ENCODE measurements at places on chromosomes 13 and 19.

GRCh38 chr19:5218963-5219530 lies 121.6 kb downstream of the PTPRS start:
- DNase-seq = no peak

DNA sequence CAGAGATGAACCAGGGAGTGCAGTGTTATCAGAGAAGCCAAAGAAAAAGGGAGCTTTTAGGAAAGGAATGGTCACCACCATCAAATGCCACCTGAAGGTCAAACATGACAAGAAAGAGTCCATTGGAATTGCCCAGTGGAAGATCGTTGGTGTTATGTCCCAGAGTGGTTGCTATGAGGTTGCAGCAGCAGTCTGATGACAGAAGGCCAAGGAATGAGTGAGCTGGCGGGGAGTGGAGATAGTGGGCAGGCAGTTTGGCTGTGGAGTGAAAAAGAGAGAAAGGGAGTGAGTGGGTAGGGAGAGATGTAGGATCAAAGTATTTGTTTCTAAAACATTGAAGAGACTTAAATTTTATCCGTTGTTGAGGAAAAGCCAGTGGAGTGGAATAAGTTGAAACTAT lies 117.4 kb upstream of the WASF3 start:
- no peak for DNase-seq

GRCh38 chr13:85799097-85799582 lies at the start of gene SLITRK6:
Gene SLITRK6 (minus strand): TSS chr13:85799419. CDS start chr13:85796508, 2,911 bp downstream.
- peak; percentile 35 for DNase-seq

GRCh38 chr19:58509731-58510083 lies 2.1 kb downstream of the SLC27A5 start:
- DNase-seq = no peak

DNA sequence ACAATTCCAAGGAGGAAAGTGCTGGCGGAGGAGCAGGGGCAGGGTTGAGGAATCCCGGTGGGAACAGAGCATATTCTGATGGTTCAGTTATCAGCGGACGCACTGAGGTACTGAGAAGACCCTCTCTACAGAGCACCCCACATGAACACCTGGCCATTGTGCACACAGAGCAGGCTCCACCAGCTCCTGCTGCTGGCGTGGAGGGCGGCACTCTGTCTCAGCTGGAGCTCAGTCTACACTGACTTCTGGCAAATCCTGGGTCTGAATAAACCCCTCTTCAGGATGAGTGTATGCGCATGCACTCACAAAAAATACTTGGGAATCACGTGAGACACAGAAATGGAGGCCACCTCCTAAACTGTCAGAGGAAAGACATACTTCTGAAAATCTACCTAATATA lies 114.4 kb upstream of the IRS2 start:
- no peak for DNase-seq

DNA sequence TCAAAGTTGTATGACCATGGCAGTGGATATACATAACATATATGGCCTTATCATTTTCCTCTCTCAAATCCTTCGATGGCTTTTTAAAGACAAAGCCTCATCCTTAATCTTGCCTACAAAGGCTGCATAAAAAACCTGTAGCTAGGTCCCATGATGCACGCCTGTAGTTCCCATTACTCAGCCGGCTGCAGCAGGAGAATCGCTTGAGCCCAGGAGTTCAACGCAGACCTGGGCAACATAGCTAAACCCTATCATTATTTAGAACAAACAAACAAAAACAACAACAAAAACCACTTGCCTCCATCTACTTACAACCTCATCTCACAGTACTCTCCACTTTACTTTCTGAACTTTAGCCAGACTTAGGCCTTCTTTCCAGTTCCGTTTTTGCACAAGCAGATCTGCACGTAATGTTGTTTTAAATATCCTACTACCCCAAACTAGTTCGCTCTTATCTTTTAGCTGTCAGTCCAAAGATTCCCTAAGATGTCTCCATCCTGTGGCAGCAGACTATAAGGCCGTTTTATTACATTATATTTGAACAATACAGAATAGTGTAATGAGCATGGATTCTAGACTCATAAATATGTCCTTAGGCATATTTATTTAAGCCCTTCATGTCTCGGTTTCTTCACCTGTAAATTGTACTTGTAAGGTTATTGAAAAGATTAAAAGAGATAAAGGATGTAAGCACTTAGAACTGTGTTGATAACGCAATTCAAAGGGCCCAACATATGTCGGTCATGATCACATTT lies 969 bp upstream of the POMP start:
- DNase-seq = no peak

GRCh38 chr13:114202581-114202980 lies 23.5 kb downstream of the CFAP97D2 start:
- DNase-seq = no peak

GRCh38 chr19:10286803-10287737 lies at the start of gene ICAM4:
Gene ICAM4 (plus strand): TSS chr19:10286955. CDS start chr19:10287013, 58 bp downstream.
- peak; percentile 76 for DNase-seq

GRCh38 chr19:53782698-53783097 lies 41.4 kb downstream of the NLRP12 start:
- peak; percentile 62 for DNase-seq

GRCh38 chr13:88189728-88190127 lies 518.6 kb downstream of the SLITRK5 start:
- no peak for DNase-seq

DNA sequence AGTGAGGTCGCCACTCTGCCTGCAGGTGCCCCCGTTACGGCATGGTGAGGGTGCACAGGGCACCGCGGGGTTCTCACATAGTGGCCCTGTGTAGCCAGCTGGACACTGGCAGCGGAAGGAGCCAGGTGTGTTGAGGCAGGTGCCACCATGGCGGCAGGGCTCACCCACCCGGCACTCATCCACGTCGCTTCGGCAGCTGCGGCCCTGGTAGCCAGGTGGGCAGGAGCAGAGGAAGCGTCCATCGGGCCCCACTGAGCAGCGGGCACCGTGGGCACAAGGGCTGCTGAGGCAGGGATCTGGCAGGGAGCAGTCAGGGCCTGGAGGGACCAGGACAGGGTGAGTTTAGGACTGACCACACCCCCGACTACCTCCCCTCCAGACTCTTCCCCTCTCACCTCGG lies 8.8 kb downstream of the NOTCH3 start:
- no peak for DNase-seq

GRCh38 chr19:4233282-4233853 lies 4.0 kb downstream of the EBI3 start:
- DNase-seq = peak; percentile 85
